D721Med (cell line): ENCODE measurements at places on chromosomes 12 and 14.

DNA sequence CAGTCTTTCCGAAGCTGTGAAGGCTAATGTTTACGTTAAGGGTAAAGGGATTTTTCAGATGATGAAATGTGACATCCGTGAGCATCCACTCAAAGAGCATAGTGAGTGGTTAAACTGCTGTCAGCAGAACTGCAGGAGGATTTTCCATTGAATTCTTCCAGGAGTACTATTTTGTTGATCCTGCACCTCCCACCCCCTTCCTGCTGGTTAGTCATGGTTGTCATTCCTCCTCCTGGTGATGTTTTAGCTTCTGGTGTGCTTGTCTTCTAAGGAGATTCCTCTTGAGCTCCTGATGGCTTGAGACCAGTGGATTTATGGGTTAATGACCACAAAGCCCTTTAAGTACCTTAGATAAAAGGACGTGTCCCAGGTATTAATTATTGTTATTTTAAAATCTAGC lies 2.4 kb upstream of the GPRC5D start:
- no peak for DNase-seq

GRCh38 chr14:76306131-76306530 lies 69.8 kb upstream of the ESRRB start:
- DNase-seq = no peak

DNA sequence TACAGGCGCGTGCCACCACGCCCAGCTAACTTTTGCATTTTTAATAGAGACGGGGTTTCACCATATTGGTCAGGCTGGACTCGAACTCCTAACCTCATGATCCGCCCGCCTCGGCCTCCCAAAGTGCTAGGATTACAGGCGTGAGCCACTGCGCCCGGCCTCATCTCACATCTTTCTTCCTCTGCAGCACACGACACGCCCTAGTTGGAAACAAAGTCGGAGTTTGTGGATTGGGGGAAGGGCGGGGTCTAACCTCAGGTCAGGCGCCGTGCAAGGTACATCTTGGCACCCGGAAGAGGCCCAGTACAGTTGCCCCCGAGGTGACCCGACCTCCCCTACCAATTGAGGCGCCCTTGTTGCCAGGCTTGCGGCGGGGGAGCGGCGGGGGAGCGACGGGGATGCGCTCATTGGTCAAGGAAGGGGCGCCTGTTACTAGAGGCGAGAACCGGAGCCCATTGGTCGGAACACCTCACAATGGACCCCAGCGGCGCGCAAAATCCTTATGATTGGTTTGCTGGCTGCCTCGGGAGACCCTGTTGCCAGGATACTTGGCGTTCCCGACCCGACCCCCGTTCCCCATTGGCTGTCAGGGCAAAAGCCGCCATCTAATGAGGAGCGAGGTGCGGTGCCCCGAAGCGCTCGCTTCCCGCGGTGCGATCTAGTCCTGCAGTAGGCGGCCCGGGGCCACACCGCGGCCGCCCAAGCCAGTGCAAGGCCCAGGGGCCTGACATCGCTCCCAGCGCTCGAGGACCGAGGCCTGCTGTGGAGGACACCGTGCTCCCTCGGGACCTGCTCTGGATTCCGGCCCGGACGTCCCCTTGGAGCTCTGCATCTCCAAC lies at the start of gene REC8:
TSS of gene REC8 (plus strand) at position 659 of the 839 bp plus-strand sequence. CDS start 473 bp downstream, outside the sequence.
- peak; percentile 100 for DNase-seq

GRCh38 chr14:103551338-103551762 lies 11.1 kb downstream of the BAG5 start:
- no peak for DNase-seq

GRCh38 chr12:83823386-83824045 lies 1089.1 kb downstream of the SLC6A15 start:
- DNase-seq = peak; percentile 11

DNA sequence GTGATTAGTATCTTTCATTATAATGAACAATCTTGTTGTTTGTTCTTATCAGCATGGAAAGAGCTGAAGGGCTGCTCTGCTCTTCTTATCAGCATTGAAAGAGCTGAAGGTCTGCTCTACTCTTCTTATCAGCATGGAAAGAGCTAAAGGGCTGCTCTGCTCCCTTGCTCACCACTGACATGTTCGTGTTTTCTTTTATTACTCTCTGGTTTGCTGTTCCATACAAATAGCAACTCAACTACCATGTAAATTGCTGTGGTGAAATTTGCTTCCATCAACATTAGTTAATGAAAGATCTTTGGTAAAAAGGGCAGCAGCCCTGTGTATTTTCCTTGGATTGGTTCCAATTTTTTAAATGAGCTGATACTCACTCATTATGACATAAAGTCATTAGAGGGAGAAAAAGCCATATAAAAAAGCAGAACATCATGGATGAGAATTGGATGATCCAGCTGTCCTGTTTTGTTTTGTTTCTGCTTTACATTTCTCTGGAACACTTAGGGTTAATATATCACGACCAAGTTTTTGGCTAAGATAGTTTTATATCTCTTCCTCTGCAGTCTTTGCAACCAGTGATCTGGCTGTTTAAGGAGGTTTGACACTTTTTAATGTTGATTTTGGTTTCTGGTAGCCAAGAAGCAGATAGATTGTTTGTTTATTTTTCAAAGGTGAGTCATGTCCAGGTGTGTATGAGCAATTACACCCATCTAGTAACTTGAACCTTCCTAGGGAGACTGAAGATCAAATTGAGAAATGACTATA lies 356.6 kb downstream of the CEP128 start:
- DNase-seq = no peak

DNA sequence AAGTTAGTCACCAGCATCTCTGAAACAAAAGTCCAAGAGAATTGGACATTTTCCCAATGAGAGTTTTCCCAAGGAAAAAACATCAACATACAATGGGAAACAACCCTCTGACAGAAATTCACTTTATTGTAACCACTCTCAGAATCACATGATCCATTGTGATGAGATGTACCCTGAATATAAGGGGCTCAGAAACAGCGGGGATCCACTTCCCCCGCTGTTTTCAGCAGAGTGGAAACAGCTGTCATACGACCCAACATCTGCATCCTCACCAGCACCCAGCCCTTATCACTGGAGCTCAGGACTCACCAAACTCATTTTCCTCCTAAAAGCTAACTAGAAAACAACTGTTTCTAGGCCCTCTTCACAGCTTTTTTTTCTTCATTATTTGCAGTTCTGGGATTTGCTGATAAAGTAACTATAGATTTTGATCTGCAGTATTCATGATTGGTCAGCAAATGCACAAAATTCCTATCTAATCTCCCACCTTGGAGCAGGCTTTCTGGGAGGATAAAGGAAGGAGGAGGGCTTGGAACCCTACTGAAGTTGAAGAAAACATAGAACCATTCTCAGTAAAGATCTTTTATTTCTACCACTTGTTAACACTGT lies 31.3 kb downstream of the CORO1C start:
- DNase-seq = no peak

DNA sequence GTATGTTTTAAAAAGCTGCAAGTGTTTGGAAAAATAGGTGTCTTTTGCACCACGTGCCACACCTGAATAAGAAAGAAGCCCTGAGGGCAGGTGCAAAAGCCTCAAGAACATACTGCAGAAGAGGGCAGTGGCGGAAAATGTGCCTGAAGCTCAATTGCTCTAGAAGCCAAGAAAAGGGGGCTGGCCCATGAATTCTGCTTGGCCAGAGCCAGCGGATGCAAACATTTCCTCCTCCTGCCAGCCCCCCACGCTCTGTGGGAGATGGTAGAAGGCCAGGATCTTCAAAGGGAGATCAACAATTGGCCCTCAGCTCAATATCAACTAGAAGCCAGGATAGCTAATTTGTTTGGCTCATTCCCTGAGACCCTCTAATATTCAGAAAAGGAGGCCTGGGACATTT lies 80.3 kb upstream of the TMEM132D start:
- DNase-seq = no peak

DNA sequence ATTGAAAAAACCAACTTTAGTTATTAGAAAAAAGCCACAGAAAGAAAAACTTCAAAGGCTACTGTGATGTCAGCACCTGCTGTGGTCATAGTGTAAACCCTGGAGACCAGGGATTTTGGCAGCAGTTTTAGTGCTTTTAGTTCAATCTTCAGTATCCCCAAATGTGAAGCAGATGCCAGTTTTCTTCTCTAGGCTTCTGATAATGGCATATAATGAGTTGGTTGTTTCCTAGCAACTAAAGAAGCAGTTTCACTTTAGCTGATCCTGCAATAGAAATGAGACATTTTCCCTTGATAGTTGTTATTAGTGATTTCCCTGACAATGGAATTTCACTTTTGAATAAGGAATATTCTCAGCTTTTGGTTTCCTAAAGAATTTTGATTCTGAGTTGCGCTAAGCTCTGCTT lies 131.2 kb downstream of the NUBPL start:
- DNase-seq = no peak

DNA sequence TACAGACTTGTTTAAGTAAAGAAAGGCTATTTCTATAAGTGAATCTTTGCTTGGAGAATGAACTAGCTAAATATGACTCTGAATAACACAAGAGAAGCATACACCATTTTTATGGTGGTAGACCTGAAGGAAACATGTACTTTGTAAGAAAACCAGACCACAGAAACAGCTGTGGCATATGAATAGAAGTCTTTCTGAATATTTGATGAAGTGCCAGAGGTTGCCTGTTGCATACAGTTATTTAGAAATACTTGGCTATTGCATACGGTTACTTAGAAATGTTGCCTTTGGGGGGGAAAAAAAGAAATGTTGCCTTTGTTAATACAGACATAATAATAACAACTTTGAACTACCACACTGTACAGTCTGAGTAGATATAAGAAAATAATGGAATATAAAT lies 16.8 kb upstream of the LEMD3 start:
- no peak for DNase-seq

DNA sequence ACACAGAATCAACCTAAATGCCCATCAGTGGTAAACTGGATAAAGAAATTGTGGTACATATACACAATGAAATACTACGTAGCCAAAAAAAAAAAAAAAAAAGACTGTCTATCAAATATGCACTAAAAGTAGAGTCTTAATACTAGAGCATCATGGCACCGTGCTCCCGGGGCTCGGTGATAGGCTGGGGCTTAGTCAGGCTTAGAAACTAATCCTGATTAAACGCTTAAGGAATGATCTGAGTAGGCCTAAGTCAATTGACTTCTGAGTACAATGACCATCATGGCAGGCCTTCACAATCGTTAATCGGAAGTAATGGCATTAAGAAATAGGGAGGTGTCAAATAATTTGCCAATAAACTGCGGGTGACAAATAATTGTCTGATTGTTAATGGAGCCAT lies 9.7 kb downstream of the PLBD1 start:
- no peak for DNase-seq

DNA sequence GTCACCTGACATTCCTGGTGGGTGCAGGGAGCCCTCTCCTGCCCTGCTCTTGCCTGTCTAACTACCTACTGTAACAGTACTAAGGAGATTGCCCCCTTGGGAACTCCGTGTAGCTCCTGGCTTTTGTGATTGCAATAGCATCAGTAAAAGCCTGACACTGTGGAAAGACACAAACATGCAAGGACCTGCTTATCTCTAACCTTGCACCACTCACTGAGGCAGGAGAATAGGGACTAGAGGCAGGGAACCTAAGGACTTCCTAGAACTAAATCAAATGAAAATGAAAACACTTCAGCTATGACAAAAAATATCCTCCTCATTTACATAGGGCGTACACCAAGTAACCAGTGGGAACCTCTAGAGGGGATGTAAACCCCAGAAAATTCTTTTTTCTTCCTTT lies 28.5 kb downstream of the TUBA1A start:
- no peak for DNase-seq

DNA sequence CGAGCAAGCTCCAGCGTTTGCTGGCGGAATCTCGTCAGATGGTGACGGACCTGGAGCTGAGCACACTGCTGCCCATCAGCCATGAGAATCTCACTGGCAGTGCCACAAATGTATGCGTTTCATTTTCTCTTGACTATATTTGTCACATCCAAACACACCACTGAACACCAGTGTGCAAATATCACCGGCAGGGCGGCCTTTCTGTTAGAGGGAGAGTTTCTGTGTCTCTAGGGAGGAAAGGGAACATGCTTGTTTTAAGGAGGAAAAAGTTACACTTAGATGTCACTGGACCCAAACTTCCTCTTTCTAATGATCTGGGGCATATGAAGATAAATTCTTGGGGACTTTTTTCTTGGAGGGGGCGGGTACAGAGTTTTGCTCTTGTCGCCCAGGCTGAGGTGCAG lies 21.9 kb upstream of the HIP1R start:
- DNase-seq = no peak

DNA sequence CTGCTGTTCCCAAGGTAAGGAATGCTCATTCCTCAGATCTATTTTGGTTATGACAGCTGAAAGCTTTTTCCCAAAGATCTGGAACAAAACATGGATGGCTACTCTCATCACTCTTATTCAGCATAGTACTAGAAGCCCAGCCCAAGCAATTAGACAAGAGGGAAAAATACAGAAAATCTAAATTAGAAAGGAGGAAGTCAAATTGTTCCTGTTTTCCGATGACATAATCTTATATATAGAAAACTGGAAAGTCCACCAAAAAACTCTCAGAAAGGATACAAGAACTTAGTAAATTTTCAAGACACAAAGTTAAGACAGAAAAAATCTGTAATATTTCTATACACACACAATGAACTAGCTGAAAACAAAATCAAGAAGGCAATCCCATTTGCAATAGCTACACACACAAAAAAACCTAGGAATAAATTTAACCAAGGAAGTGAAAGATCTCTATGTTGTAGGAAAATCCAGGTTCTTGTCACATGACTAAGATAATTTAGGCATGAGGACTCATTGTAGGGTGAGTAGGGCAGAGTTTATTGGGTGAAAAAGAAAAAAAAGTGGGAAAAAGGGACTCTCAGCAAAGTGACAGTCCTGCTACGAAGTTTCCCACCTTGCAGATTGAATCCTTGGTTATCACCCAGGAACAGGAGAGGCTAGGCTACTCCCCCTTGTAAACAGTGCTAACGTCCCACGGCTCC lies 28.6 kb upstream of the KLRB1 start:
- no peak for DNase-seq

DNA sequence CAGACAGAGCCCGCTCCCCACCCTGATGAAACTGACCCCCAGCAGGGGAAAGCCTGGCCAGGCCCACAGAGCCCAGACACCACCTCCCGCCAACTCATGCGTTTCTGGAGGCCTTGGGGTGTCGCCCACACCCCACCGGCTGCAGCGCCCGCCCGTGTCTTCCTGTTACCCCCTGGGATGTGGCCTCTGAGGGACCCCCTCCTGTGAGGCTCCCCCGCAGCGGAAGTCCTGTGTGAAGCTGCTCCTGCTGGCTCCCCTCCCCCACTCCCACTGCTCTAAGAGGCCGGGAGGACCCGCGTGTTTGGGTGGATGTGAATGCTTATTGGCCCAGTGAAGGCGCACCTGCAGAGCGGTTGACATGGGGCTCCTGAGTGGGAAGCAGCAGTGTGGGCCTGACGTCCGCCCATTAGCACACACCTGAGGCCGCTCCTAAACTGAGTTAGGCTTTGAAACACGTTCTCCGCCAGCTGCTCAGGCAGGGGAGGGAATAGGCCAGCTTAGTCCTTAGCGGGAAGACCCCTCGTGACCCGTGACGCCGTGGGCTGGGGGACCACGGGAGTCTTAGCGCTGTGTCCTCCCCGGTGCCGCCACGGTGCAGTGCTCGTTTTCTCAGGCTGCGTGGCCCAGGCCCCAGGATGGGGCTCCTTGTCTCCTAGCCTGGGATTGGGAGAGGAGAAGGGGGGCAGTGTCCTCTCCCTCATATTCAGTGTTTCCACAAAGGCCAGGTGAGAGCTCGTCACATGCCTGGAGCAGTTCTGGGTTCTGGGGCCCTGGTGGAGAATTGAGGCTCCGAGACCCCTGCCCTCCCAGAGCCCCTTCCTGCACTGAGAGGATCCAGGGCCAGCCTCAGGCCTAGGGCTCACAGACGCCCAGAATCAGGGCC lies 323.4 kb upstream of the SFSWAP start:
- no peak for DNase-seq
